ENCODE measurements at places on chromosomes 5 and 9. TPM values are rescaled to one million over a fixed set of nuclear protein-coding genes. Genes with fewer than 3 reads are reported as not detected.

DNA sequence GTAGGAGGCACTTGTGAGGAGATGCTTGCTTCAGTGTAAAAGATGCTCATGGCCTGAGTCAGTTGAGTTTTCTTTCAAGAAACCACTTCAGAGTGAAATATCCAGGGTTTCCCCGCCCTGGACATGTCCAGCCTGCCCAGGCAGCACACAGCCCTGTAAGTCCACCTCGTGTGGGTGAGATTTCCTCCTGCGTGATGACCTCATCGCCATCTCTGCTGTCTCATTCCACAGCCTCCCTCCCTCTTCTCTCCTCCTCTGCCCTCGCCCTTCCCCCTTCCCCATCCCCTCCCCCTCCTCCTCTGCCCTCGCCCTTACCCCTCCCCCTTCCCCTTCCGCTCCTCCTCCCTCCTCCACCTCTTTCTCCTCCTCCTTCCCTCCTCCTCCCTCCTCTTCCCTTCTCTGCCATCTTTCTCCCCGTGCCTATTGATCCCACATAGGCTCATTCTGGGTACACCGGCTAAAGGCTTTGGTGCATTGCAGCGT is 34.0 kb upstream of the NCS1 start:
- H3K27me3 ChIP-seq, result no peaks in the 10 kb centered on the region
- H3K4me3 ChIP-seq, result no peak overlapping the region
- no peak for DNase-seq
- no peaks in the 10 kb centered on the region for H3K4me1 ChIP-seq

DNA sequence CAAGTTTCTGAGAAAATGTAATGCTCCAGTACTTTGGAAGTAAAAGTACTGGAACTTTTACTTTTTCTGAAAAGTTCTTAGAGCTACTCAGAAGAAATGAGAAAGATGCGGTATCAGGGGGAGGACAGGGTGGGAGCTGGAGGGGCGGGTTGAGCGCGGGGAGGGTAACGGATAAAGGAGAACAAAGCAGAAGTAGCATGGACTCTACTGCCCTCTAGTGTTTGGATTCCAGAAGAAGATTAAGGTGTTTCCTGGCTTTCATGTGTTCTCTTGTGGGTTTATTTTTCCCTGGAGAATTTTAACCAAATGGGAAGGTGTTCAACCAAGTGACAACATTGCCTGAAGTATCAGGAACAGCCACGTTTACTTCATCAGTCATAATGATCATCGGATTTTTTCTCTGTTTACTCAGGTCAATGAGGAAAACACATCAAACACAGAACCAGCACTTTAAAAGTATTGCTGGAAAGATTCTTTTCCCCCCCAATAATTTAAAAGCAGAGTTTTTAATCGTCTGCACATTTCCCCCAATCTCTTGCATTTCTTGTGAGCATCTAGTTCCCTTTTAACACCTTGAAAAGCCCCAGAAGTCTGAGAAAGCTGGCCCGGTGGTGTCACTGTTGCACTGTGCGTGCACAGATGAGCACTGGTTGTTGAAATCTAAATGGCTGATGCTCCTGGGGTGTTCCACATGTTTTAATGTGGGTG is 190.6 kb downstream of the MPDZ start:
- H3K27me3 ChIP-seq, result no peaks in the 10 kb centered on the region
- DNase-seq, result no peak
- H3K4me1 ChIP-seq, result peaks cover under 1% of the 10 kb centered on the region
- no peaks in the 10 kb centered on the region for H3K36me3 ChIP-seq
- no peak overlapping the region for H3K27ac ChIP-seq
- no peak overlapping the region for H3K4me3 ChIP-seq

- DNase-seq, result no peak
- no peak overlapping the region for H3K27ac ChIP-seq
- no peaks in the 10 kb centered on the region for H3K27me3 ChIP-seq
- H3K36me3 ChIP-seq, result no peaks in the 10 kb centered on the region
- H3K4me1 ChIP-seq, result peaks cover 3% of the 10 kb centered on the region
- H3K4me3 ChIP-seq, result peak overlapping the region; percentile 59
These were observed 647 bp upstream of the ADAMTSL2 start for GRCh38 chr9:133533857-133534256.

DNA sequence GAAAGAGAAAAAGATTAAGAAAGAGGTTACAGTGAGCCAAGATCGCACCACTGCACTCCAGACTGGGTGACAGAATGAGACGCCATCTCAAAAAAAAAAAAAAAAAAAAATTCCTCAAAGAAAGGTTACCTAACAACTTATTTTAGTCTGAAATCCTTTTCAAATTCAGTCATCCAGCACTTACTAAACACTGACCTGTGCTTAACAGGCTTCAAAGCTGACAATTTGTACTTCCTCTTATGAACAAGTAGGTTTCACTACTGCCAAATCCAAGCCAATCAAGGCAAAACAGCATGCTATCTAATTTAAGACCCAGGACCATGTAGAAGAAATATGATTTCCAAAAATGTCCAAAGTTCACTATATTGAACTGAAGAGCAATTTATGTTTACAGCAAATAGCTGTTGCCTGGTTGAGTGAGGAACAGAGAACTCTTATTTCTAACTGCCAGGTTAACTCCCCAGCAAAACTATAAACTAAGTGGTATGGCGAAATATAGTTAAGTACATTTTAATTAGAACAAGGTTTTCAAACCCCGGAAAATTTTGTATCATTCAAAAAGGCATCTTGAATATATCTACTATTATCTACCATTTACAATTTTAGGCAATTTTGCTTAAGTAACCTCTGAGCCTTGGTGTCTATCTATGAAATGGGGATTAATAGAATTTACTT is 13.4 kb downstream of the PWWP2A start:
- no peaks in the 10 kb centered on the region for H3K36me3 ChIP-seq
- no peaks in the 10 kb centered on the region for H3K4me1 ChIP-seq
- H3K27me3 ChIP-seq, result no peaks in the 10 kb centered on the region

- H3K4me3 ChIP-seq, result no peak overlapping the region
- H3K27ac ChIP-seq, result no peak overlapping the region
- DNase-seq, result no peak
These were observed 154.4 kb downstream of the MAN2A1 start for GRCh38 chr5:109844148-109844547.

DNA sequence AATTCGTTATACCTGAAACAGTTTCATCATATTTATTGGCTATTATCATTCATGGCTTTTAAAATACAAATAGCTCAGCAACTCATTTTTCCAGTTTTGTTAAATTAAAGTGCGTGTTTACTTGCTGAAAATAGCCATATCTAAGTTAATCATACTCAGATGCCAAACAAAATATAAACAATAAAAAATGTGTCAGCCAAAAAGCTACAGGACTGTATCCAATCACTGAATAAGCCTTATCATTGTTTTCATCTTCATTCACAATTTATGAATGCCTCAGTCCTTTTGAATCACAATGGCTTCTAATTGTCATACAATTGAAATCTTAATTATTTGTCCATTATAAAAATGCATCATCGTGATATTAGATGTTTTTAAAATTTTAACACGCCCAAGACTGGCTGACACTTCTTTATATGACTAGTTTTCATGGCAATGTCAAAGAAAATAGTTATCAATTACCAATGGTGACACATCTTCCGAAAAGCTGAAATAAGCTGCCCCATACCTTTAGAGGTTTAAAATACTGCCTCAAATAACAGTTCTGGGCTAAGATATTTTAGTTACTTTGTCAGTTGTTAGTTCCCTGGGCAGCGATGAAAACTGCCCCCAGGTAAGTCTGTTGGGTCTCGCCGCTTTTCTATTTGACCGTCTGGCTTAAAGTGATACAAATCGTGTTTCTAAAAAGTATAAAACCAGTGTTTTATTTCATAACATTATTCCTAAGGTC is 1.8 kb downstream of the NFIB start:
- H3K27ac ChIP-seq, result peak overlapping the region; percentile 96
- no peaks in the 10 kb centered on the region for H3K27me3 ChIP-seq
- no peaks in the 10 kb centered on the region for H3K4me1 ChIP-seq

- H3K4me3 ChIP-seq, result no peak overlapping the region
- H3K4me1 ChIP-seq, result no peaks in the 10 kb centered on the region
- H3K36me3 ChIP-seq, result no peaks in the 10 kb centered on the region
- H3K27ac ChIP-seq, result no peak overlapping the region
- DNase-seq, result no peak
These were observed 27.7 kb upstream of the PAX5 start for GRCh38 chr9:37061768-37062167.

- H3K27ac ChIP-seq, result no peak overlapping the region
- no peak overlapping the region for H3K4me3 ChIP-seq
- no peak for DNase-seq
- H3K27me3 ChIP-seq, result no peaks in the 10 kb centered on the region
- H3K4me1 ChIP-seq, result no peaks in the 10 kb centered on the region
These were observed 123.7 kb downstream of the CDK5RAP2 start for GRCh38 chr9:120456218-120456617.

DNA sequence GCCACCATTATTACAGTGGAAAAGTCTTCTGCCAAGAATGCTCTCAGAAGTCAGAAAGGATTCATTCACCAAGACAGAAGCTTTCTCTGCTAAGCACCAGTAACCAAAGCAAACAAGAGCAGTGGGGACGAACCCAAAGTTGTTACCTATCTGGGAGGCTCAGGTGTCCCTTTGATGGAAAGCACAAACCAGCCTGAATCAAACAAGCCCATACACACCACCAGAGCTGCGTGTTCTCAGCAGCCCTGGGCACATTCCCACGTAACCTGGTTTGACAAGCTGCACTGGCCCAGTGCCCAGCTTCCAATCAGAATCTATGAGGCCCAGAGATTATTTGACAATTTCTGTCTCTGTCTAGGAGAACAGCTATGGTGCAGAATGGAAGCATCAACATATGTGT is 252.6 kb downstream of the ACTL7B start:
- H3K27ac ChIP-seq, result no peak overlapping the region
- H3K4me3 ChIP-seq, result no peak overlapping the region
- peak; percentile 89 for DNase-seq
- H3K36me3 ChIP-seq, result no peaks in the 10 kb centered on the region

GRCh38 chr5:157312492-157312891 is 46.6 kb downstream of the CYFIP2 start:
- no peak for DNase-seq
- H3K4me1 ChIP-seq, result no peaks in the 10 kb centered on the region
- H3K4me3 ChIP-seq, result no peak overlapping the region
- H3K27ac ChIP-seq, result no peak overlapping the region
- H3K27me3 ChIP-seq, result no peaks in the 10 kb centered on the region

GRCh38 chr9:14417237-14417636 is 103.3 kb upstream of the NFIB start:
- no peaks in the 10 kb centered on the region for H3K4me1 ChIP-seq
- no peak overlapping the region for H3K4me3 ChIP-seq
- no peaks in the 10 kb centered on the region for H3K27me3 ChIP-seq

GRCh38 chr9:97802276-97802675 is 50.8 kb upstream of the FOXE1 start:
- no peaks in the 10 kb centered on the region for H3K36me3 ChIP-seq
- no peaks in the 10 kb centered on the region for H3K4me1 ChIP-seq
- no peak overlapping the region for H3K27ac ChIP-seq
- no peak overlapping the region for H3K4me3 ChIP-seq
- H3K27me3 ChIP-seq, result peaks cover 4% of the 10 kb centered on the region

- H3K4me3 ChIP-seq, result no peak overlapping the region
- H3K4me1 ChIP-seq, result no peaks in the 10 kb centered on the region
- H3K36me3 ChIP-seq, result no peaks in the 10 kb centered on the region
- no peaks in the 10 kb centered on the region for H3K27me3 ChIP-seq
These were observed 18.0 kb upstream of the CTSL start for GRCh38 chr9:87707805-87708506.

DNA sequence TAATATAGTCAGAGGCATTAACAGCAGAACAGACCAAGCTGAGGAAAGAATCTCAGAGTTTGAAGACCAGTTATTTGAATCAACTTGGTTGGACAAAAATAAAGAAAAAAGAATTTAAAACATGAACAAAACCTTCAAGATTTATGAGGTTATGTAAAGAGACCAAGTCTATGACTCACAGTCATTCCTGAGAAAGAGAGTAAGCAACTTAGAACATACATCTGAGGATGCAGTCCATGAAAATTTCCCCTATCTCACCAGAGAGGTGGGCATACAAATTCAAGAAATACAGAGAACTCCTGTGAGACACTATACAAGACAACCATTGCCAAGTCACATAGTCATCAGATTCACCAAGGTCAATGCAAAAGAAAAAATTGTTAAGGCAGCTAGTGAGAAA is 17.4 kb upstream of the C9orf72 start:
- no peaks in the 10 kb centered on the region for H3K4me1 ChIP-seq
- DNase-seq, result no peak
- H3K4me3 ChIP-seq, result no peak overlapping the region
- H3K27me3 ChIP-seq, result no peaks in the 10 kb centered on the region
- no peak overlapping the region for H3K27ac ChIP-seq

DNA sequence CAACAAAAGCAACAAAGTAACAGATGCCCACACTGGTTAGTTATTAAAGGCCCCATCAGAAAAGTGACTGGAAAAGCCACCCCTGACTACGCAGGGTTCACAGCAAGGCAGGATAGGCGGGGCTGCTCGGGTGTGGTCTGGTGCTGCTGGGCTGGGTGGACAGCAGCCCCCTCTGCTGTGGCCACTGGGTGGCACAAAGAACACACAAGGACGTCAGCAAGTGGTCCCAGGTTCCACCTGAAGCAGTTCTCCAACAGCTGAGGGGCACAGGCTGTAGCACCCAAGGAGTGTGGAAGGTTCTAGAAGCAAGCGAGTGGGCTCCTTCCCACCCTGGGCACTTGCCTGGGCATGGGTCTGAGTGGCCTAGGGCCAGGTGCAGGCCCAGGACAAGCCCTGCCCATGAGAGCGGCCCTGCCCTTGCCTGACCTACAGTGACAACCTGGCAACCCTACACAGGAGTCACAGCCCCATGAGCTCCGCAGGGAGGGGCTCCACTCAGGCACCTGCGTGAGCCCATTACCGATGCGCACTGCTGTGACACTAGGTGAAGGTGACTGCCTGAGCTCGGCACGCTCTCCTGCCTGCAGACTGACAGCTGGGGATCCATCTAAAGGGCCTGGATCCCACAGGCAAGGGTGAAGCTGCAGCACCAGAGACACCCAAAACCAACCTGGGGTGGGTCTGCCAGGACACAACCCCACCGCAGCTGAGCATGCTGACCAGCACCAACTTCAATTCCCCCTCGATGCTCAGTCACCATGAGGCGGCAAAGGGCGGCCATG is 8.1 kb downstream of the BRD9 start:
- H3K4me3 ChIP-seq, result no peak overlapping the region
- DNase-seq, result no peak
- H3K36me3 ChIP-seq, result peaks cover 14% of the 10 kb centered on the region
- H3K27me3 ChIP-seq, result no peaks in the 10 kb centered on the region
- H3K4me1 ChIP-seq, result no peaks in the 10 kb centered on the region

DNA sequence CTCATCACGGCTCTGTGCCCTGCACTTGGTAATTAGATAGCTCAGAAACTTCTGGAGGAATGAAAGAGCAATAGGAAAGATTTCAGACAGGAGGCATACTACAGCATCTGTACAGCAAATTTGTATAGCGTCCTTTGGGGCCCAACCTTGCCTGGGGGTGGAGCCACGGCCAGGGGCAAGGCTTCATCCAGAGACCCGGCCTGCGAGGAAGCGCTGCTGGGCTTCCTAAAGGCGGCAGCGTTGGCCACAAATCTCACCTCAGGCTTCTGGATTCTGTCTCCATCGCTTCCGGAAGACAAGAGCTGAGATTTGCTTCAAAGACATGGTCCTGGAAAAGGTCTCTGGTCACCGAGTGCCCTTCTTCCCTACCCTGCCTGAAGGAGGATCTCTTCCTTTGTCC is 12.2 kb upstream of the SPATA31D1 start:
- H3K36me3 ChIP-seq, result no peaks in the 10 kb centered on the region
- no peak overlapping the region for H3K4me3 ChIP-seq
- H3K27ac ChIP-seq, result no peak overlapping the region
- no peaks in the 10 kb centered on the region for H3K4me1 ChIP-seq
- no peaks in the 10 kb centered on the region for H3K27me3 ChIP-seq

Gene IFNA7
- total RNA-seq, result not detected

Gene PCDHB11
- total RNA-seq, result 4.6 TPM

Gene ISOC1
- 41.6 TPM for total RNA-seq

Gene EGFL7
- total RNA-seq, result 53.4 TPM

Gene SAXO1
- total RNA-seq, result 0.16 TPM

Gene LEAP2
- 4.1 TPM for total RNA-seq

Gene ANKH
- 52.1 TPM for total RNA-seq

Gene DPM2
- total RNA-seq, result 17.4 TPM

Gene PROB1
- total RNA-seq, result 0.32 TPM

Gene SPINK5
- total RNA-seq, result under 0.01 TPM

Gene GDNF
- total RNA-seq, result 0.15 TPM

Data from breast epithelium (tissue), 4 donors.